ENCODE measurements at places on chromosomes 5 and 9.

DNA sequence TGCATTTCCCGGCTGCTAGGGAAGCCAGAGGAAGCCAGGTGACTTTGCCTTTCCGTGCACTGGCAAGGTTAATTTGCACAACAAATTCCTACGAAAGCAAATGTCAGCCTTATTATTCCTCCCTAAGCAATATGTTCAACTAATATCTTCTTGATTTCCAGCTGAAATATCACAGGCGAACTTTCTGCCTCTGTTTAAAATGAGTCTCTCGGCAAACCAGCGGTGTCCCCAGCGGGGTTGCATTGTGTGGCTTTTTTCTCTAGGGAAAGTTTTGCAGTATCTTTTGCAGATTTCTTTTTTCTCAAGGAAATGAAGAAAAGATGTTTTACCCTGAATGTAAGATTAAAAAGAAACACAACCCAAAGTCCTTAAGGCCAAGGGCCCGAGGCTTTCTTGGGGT, 1.9 kb downstream of the DBH start:
- no peak for DNase-seq

DNA sequence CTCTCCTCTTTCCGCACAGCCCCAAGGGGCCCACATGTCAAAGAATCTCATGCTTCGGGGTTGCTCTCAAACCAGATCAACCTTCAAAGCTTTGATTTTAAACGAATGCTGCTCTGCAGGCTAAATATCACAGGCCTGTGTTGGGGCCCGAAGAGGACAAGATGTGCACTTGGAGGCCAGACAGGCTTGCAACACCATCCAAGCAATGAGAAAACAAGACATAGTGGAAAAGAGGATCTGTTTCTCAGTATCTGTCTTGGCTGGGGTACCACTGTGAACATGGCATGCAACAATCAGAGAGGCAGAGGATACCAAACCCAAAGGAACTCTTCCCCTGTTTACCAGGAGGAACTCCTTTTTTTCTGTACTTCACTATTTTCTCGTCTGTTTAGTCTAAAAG, 321.8 kb downstream of the SLIT3 start:
- DNase-seq = no peak

- peak; percentile 13 for DNase-seq
Observed at GRCh38 chr9:71909887-71910649, 925 bp downstream of the ABHD17B start.

DNA sequence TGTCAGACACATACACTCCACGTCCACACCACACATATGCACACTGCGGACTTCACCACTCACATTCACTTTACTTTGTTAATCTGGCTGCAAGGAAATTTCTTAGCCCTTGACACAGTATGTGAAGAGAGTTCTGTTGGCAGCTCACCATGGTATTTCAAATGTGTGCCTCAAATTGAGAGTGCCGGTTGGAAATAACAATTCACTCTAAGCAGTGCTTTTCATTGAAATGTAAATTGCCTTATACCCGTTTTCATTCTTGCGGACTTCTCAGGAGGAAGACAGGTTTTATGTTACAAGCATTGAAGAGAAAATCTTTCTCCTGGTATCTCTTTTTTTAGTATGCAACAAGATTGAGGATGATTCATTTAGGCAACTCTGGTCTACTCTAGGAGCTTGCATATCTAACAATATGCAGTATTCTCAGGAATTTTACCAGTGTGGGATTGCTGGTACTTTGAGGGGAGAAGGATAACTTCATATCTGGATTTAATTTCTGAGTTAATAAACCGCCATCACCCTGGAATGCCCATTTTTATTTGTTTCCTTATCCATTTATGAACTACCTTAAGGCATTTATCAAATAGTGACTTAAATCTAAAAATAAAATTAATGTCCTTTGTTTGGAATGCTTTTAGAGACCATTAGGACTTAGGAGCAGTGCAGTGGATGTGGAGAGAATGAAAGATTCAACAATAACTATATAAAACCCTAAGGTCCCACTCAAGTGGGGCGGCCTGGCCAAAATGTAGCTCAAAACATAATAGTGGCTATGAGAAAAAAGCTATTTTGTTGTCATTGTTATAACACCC, 87.0 kb downstream of the IQGAP2 start:
- DNase-seq = no peak

GRCh38 chr5:112318346-112318745, 100.7 kb downstream of the EPB41L4A start:
- DNase-seq = no peak

GRCh38 chr5:78983601-78984438, 1.3 kb downstream of the ARSB start:
- no peak for DNase-seq

GRCh38 chr5:145811834-145812625, 23.1 kb downstream of the PRELID2 start:
- no peak for DNase-seq

GRCh38 chr5:34609951-34610441, 46.1 kb upstream of the RAI14 start:
- no peak for DNase-seq

- DNase-seq = no peak
Observed at GRCh38 chr5:153212471-153212870, 278.0 kb upstream of the GRIA1 start.
